ENCODE measurements at places on chromosomes 11 and 22.

- no peak for DNase-seq
Observed at GRCh38 chr22:41260871-41261270, 20.1 kb upstream of the CHADL start.

DNA sequence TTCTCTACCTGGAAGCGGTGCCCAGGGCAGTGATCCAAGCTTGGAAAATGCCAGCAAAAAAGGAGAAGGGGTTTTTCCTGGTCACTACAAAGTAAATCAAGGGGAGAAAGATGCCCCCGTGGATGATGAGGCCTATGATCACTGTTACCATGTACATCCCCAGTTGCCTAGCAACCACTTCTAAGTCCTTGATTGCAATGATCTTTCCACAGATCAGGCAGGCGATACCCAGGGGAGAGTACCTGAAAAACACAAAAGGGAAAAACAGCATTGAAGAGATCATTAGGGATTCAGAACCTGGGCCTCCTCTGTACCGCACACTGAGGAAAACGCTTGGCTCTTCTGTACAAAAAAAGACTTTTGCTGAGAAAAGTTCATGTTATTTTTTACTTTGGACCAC is 127.1 kb downstream of the SLC1A2 start:
- DNase-seq: no peak

- DNase-seq: no peak
Observed at GRCh38 chr22:23862103-23862502, 4.4 kb downstream of the SLC2A11 start.

DNA sequence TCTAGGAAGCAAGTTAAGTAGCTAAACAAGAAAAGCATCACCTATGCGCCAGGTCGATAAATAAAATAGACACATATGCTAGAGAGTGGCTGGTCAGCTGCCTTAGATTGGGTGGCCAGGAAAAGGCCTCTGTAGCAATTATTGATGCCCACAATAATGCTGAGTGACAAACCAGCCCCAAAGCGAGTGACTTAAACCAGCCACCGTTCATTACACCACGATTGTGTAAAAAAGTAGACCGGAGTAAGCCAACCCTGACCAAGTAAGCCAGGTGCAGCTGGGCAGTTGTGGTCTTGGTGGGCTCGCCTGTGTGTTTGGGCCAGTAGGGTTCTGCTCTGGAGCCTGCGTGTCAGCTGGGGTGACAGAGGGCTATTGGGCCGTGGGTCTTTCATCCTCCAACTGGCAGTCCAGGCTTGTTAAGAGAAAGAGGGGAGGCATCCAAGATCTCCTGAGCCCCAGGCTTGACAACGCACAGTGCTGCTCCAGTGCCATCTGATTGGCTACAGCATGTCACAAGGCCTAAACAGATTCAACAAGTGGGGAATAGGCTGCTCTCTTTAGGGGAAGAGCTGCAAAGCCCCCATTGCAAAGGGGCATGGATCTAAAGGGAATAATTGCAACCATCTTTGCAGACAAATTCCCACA is 100.4 kb upstream of the PARVA start:
- DNase-seq: no peak

GRCh38 chr11:3002871-3003270 is 10.7 kb upstream of the NAP1L4 start:
- DNase-seq: no peak

- DNase-seq: no peak
Observed at GRCh38 chr11:122852074-122852795, 13.9 kb downstream of the CRTAM start.

- no peak for DNase-seq
Observed at GRCh38 chr11:128607819-128608218, 20.5 kb upstream of the ETS1 start.

DNA sequence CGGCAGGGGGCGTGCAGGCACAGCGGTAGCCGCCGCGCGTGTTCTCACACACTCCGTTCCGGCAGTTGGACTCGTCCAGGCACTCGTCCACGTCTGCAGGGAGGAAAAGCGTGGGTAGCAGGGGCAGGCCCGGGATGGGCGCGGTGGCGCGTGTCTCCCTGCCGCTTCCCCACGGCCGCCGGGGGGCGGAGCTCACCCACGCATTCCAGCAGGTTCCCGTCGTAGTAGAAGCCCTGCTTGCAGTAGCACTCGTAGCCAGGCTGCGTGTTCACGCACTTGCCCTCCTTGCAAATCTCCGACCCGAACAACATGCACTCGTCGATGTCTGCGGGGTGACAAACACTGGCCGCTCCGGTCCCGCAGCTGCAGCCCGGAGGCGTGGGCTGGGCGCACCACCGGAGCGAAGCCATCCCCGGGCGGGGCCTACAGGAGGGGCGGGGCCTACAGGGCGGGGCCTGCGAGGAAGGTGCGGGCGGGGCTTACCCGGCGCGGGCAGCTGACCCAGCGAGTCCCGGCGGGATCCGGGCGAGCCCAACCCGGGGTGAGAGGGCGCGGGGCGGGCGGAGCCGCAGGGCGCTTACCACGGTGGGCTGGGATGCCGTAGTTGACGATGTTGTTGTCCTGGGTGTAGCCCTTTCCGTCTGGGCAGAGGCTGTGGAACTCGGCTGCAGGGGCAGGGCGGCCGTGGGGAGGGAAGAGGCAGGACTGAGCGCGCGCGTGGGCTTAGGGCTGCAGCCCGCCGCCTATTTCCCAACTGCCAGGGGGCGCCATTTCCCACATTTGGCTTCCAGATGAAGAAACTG is 15.6 kb downstream of the SCYL1 start:
- peak; percentile 47 for DNase-seq

GRCh38 chr11:75598264-75598663 is 36.2 kb downstream of the SERPINH1 start:
- no peak for DNase-seq

DNA sequence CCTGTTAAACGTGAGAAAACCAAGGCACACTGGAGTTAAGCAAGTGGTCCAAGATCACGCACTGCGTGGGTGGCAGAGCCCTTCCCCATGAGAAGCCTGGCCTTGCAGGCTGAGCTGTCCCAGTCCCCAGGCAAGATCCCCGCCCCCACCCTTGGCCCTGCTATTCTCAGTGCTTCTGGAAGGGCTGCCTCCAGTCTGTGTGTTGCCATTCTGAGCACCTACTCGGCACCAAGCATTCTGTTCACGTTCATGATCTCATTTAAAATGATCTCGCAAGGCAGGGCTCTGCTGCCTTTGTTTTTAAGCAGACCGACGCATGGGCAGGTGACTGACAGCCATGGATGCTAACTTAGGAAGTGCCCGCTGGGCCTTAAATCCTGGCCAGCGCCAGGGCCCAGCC is 62.8 kb downstream of the PHF21B start:
- no peak for DNase-seq

DNA sequence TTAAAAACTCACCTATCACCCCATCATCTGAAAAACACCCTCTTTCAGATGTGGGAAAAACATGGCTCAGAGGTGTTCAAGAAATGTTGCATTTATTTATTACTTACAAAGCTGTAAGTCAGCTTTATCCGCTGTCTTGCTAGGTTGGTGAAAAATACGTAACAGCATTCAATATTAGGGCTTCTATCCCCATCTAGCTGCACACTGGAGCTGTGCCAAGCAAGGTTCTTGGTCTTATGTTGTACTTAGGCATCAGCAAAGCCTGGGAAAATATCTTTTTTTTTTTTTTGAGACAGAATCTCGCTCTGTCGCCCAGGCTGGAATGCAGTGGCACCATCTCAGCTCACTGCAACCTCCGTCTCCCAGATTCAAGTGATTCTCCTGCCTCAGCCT is 7.5 kb downstream of the SERPING1 start:
- no peak for DNase-seq

DNA sequence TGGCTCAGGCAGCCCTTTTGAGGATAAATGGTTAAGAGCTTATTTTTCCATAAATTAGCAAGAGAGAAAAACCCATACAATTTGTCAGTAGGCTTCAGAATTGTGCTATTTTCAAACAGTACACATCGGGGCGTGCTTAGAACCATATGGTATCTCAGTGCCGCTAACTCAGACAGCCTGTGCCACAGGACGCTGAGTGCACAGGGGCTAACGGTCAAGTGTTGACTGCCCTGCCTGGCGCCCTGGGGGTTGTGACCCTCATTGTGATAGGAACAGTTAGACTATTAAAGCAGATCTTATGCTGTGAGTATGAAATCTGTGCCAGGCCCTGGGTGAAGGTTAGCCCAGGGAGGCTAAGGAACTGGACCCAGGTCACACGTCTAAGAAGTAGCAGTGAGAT is 1519.7 kb downstream of the BRD1 start:
- no peak for DNase-seq
